ENCODE measurements at places on chromosomes 2 and 18.

DNA sequence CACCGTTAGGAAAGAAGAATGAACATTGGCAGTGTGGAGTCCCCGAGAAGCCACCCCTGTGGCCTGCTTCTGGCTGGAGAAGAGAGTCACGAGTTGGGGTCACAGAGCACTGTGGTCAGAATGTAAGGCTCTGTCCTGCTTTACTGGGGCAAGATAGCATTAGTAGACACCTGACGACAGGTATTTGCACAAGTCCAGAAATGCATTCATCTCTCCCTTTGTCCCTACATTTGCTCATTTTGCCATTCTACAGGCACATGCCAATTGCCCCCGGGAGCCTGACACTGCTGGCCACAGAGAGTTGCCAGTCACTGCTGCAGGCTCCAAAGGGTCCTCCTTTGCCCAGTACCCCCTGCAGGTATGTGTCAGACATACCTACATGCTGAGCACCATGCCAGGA, 133.3 kb downstream of the SMAD2 start:
- DNase-seq, result no peak

GRCh38 chr2:69770193-69770702, 28.3 kb downstream of the ANXA4 start:
- peak; percentile 80 for DNase-seq

DNA sequence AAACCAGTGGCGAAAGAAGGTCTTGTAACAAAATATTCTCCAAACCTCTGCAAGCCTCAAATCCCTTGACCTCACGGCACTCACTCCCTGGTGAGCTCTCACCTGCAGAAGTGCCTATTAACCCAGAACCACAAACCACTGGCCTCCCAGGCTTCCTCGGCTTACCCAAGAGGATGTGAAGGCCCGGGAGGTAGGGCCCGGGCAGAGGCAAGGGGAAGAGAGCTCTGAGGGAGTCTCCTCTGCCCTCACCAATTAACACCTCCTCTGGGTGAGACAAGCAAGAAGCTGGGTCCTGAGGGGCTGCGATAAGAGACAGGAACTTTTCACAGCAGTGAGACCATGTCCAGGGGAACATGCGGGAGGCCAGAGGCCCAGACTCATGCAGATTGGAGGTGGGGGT, 53.7 kb downstream of the EMX1 start:
- DNase-seq, result no peak

DNA sequence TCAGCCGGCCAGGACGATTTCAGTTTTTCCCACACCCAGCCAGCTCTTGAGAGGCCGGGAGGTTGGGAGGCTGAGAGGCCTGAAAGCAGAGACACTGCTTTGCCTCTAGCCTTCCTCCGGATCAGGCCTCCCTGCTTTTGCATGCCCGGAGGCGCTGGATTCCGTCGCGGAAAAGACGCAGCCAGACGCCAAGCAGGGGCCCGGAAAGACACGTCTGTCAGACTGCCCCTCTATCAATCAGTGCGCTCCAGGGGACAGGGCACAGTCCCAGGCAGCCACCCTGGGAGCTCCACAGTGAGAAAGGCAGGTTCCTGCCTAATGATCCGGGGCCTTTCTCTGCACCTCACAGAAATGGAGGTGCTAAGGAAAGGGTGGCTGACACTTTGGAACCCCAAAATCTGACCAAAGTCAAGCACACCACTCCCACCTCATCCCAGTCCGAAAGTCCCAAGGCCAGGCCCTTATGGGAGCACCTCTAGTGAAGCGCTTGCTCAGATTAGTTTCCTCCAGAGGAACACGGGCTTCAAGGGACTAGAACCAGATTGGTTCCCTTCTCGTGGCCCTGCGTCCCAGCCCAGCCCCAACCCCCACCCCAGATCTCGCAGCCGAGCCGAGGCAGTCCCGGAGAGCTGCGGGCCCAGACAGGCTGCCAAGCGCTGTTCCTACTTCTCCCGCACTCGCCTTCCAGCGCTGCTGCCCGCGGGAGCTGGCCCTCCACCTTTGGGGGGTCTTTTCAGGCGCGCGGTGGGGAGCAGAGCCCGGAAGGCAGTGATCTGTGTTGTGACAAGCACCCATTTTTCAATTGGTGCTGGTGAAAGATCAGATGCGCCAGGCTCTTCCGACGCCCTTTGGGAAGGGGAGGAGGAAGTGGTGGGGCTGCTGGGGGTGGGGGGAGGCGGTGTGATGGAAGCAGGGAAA, 5.0 kb downstream of the DLX1 start:
- no peak for DNase-seq

- DNase-seq, result peak; percentile 72
Observed at GRCh38 chr18:67425672-67426071, 90.8 kb downstream of the DSEL start.

DNA sequence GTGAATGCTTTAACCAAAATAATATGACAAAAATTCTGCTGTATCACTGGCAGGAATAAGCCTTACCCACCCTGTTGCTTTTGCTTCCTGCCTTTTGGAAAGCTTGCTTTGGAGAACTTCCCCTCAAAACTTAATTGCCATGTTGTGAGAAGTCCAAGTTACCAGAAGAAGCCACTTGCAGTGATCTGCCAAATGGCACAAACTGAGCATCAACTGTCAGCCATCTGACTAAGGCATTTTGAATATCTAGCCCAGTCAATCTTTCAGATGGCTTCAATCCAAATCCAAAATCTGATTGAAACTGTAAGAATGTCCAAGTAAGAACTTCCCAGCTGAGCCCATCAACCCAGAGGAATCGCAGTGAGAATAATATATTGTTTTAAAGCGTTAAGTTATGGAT, 216.5 kb upstream of the ZC3H15 start:
- no peak for DNase-seq
